ENCODE measurements at places on chromosomes 2 and 18. TPM values are rescaled to one million over a fixed set of nuclear protein-coding genes. Genes with fewer than 3 reads are reported as not detected.

CD8B2 gene
- total RNA-seq: not detected

LIMS3 gene
- total RNA-seq: 1.2 TPM

DNA sequence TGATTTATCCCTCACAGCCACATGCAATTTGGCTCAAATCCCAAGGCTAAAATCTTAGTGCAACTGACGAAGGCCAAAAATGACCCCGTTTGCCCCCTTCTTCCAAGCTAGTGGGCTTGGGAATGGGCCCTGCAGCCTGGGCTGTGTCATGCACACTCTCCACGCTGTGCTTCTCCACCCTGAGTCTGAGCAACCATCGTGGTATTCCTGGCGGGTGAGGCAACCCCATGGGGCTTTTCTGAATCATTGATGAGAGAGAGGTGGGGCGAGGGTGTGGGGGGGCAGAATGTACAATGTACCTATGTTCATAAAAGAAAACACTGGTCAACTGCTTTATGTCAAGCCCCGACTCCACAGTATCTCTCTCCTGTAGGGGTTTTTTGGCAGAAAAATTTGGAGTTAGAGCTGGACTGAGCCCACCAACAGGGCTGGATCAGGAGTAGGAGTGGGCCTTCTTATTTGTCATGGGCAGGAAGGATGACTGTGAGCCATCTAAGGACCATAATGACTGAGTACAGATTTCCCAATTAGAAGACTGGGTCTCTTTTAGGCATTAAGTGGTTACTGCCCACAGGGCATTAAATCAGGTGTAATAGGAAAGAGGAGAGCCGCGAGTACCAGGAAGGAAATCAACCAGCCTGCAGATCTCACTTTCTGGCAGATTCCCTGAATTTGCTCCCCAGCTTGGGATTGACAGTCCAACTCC lies 8.9 kb downstream of the SULT1C2 start:
- peak; percentile 87 for DNase-seq

UGT1A5 gene
- total RNA-seq: 0.53 TPM

- DNase-seq: no peak
Observed at GRCh38 chr2:143254110-143254509, 124.9 kb downstream of the ARHGAP15 start.

SIX3 gene
- total RNA-seq: not detected

GRCh38 chr2:173109253-173110188 lies 33.9 kb downstream of the MAP3K20 start:
- DNase-seq: peak; percentile 56

IL1R2 gene
- 37.9 TPM for total RNA-seq

- peak; percentile 44 for DNase-seq
Observed at GRCh38 chr18:32093102-32093511, 1.4 kb downstream of the RNF138 start.

DNA sequence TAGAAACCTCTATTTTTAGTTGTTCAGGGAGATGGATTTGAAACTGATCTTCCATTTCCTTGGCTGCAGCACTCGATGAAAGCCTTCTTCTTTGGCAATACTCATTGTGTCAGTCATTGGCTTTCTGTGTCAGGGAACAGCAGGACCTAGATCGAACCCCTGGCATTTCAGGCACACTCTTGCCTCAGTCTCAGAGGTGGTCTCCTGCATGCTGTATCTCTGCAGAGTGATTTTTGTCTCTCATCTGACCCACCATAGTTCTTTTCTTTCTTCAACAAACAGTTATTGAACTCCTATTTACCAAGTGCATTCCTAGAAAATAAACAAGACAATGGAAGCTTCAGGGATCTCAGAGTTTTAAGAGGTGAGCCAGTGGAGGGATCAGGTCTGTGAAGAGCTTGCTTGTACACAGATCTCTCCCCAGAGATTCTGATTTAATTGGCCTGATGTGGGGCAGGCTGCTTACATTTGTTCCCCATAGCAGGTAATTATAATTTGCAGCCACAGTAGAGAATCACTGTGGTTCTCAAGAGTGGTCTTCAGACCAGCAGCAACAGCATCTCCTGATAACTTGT lies 473.1 kb upstream of the TCF4 start:
- no peak for DNase-seq

GRCh38 chr2:112910219-112910618 lies 746 bp upstream of the IL37 start:
- DNase-seq: no peak

- DNase-seq: no peak
Observed at GRCh38 chr18:13878857-13879256, 36.5 kb downstream of the MC2R start.

DNA sequence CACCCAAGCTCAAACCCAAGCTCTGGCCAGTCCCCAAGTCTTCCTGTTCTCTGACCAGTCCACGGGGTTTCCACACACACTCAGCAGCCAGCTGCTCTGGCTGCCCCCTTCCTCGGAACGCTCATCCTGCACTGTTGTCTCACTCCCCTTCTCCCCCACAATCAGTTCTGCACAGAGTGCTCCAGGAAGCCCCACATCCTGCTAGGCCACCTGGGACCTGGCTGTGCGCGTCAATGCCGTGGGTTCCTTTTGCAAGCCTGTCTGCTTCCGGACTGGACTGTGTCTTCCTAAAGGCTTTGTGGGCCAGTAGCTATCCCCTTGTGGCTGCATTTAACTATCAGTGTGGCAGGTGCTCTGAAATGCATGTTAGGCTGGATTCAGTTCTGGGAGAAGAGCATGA lies 605.0 kb upstream of the RAB6C start:
- no peak for DNase-seq

DNA sequence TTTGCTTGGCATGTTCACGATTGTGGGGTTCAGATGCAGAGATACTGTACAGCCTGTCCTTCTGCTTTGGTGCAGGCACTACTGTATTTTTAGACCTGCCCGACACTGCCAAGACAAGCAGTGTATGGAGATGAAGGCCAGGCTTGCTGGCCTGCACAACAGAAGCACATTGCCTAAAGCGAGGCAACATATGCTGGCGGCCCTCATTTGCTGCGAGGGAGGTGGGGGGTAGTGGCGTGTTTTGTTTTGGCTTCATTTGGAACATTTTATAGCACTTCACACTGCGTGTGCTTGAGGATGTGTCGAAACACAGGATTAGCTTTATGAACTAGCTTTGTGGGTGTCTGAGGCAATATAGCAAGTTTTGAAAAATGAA lies 27.0 kb downstream of the TMEM182 start:
- DNase-seq: no peak

WDR33 gene
- total RNA-seq: 30.2 TPM

- no peak for DNase-seq
Observed at GRCh38 chr2:49831698-49832367, 677.5 kb upstream of the FSHR start.

TRIM43B gene
- not detected for total RNA-seq

GRCh38 chr2:6977113-6977741 lies 60.0 kb downstream of the RNF144A start:
- DNase-seq: no peak

DNA sequence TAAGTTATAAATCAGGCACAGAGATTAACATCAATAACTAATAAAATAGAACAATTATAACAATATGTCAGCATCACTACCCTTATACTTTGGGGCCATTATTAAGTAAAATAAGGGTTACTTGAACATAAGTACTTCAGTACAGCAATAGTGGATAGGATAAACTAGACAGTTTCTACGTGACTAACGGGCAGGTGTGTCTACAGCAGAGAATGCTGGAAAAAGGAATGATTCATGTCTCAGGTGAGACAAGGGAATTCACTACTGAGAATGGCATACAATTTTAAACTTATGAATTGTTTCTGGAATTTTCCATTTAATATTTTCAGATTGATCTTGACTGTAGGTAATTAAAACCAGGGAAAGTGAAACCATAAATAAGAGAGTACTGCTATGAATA lies 5.5 kb downstream of the WDR75 start:
- peak; percentile 39 for DNase-seq

- DNase-seq: no peak
Observed at GRCh38 chr18:33840212-33840593, 262.2 kb downstream of the ASXL3 start.

- DNase-seq: no peak
Observed at GRCh38 chr2:133788386-133788785, 220.1 kb upstream of the NCKAP5 start.

XDH gene
- 19.3 TPM for total RNA-seq

GRCh38 chr2:62506421-62506750 lies 391 bp upstream of the TMEM17 start:
- DNase-seq: peak; percentile 56

- DNase-seq: no peak
Observed at GRCh38 chr18:4251873-4252272, 203.2 kb downstream of the DLGAP1 start.

GRCh38 chr2:41905597-41906337 lies 142.1 kb upstream of the PKDCC start:
- peak; percentile 33 for DNase-seq

DLX1 gene
- 7.0 TPM for total RNA-seq
